ENCODE measurements at places on chromosomes 5 and 9. TPM values are rescaled to one million over a fixed set of nuclear protein-coding genes. Genes with fewer than 3 reads are reported as not detected.

RAPGEF1 gene
- polyA plus RNA-seq = 37.4 TPM

DNA sequence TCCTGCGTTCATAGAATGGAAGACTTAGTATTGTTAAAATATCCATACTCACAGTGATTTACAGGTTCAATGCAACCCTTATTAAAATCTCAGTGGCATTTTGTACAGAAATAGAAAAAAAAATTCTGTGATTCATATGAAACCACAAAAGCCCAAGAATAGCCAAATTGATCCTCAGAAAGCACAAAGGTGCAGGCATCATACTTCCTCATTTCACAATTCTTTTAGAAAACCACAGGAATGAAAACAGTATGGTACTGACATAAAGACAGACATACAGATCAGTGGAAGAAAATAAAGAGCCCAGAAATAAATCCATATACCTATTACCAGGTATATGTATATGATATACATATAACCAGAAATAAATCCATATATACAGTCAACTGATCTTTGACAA lies 86.8 kb upstream of the MEGF10 start:
- DNase-seq = no peak

AK1 gene
- 40.0 TPM for polyA plus RNA-seq

- no peak for DNase-seq
Observed at GRCh38 chr9:136081113-136081825, 13.8 kb downstream of the NACC2 start.

GRCh38 chr5:61551637-61552313 lies 219.7 kb downstream of the ZSWIM6 start:
- DNase-seq = no peak

- DNase-seq = no peak
Observed at GRCh38 chr5:172903790-172904189, 55.4 kb upstream of the RPL26L1 start.

- DNase-seq = no peak
Observed at GRCh38 chr5:18968966-18969365, 1019.0 kb downstream of the CDH18 start.

- no peak for DNase-seq
Observed at GRCh38 chr5:13212886-13213285, 731.6 kb downstream of the DNAH5 start.

GRCh38 chr5:73528248-73528647 lies 30.0 kb downstream of the BTF3 start:
- no peak for DNase-seq

SAXO1 gene
- 0.22 TPM for polyA plus RNA-seq

GOLGA2 gene
- polyA plus RNA-seq = 71.2 TPM

HMCN2 gene
- polyA plus RNA-seq = 0.83 TPM

GRCh38 chr9:86494644-86495111 lies 140.5 kb upstream of the TUT7 start:
- no peak for DNase-seq

GRCh38 chr9:82570226-82570625 lies 492.7 kb downstream of the RASEF start:
- DNase-seq = no peak

PCDHB15 gene
- polyA plus RNA-seq = 11.3 TPM

PDE6A gene
- 0.10 TPM for polyA plus RNA-seq

GRCh38 chr5:68464424-68464823 lies 248.9 kb downstream of the PIK3R1 start:
- no peak for DNase-seq

DNA sequence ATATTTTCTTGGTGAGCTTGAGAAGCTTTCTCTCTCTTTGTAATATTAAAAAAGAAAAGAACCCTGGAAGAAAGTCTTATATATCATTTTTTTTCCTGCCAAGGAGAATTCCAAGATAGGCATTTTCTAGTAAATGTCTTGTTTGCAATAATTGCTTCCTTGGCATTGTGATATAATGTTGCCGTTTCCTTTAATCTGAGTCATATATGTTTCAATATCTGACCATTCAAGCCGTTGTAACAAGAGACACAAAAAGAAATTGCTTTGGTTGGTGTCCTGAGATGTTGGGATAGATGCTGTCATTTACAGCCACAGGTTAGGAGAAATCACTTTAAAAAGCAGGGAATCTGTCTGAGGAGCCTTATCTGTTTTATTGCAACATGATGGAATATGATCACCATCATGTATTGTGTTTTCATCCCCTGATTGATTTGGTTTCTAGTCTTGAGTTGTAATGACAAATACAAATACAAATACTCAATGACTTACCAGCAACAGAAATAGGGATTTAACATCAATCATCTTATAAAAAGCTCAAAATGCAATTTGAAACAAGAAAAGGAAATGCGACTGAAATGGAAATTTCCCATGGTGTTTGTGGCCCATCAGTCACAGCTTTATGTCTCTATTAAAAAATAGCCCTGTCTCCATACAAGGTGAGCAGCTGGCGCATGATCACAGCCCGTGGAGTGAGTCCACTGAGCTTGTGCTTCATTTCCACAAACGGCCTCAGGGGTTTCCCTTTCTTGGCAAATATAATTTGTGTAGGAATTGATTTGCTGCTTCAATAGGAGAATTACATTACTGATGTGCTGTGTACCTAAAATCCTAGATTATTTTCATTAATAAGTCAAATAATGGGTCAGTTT lies 250.1 kb upstream of the TRPC7 start:
- DNase-seq = no peak

All from right renal cortex interstitium (tissue), 3 donors.